OCI-LY7 (cell line): ENCODE measurements at places on chromosomes 2 and 18. TPM values are rescaled to one million over a fixed set of nuclear protein-coding genes. Genes with fewer than 3 reads are reported as not detected.

TDRD15 gene
- not detected in 2 replicates for total RNA-seq

ECEL1 gene
- not detected in 2 replicates for total RNA-seq

MAP2 gene
- 0.10 TPM in 1 of 2 replicates, not detected in the other for total RNA-seq

HOXD1 gene
- total RNA-seq, result not detected in 2 replicates

ERICH2 gene
- total RNA-seq, result not detected in 2 replicates

TEKT4 gene
- not detected in 2 replicates for total RNA-seq

KCNG2 gene
- total RNA-seq, result not detected in 2 replicates

LYG2 gene
- not detected in 2 replicates for total RNA-seq

SAG gene
- total RNA-seq, result not detected in 2 replicates

TMEM247 gene
- total RNA-seq, result not detected in 2 replicates

SERPINB2 gene
- total RNA-seq, result not detected in 2 replicates

SLC14A1 gene
- total RNA-seq, result not detected in 2 replicates

SLC30A3 gene
- 61.0 and 71.6 TPM in 2 replicates for total RNA-seq

LRRFIP1 gene
- 216 and 246 TPM in 2 replicates for total RNA-seq

FSHR gene
- total RNA-seq, result not detected in 2 replicates

GAL3ST2 gene
- 1.1 TPM in 2 replicates for total RNA-seq

KCNK3 gene
- not detected in 2 replicates for total RNA-seq

CABLES1 gene
- total RNA-seq, result 22.0 and 28.7 TPM in 2 replicates

METAP1D gene
- 8.7 and 11.8 TPM in 2 replicates for total RNA-seq

TUBA3E gene
- not detected in 2 replicates for total RNA-seq

LONRF2 gene
- total RNA-seq, result not detected in 2 replicates

TCF4 gene
- 76.0 and 97.6 TPM in 2 replicates for total RNA-seq

COLEC11 gene
- total RNA-seq, result 1.1 and 1.7 TPM in 2 replicates
